ENCODE measurements at places on chromosomes 5 and 9.

- no peak for DNase-seq
Observed at GRCh38 chr5:90390928-90391327, 18.6 kb downstream of the CETN3 start.

DNA sequence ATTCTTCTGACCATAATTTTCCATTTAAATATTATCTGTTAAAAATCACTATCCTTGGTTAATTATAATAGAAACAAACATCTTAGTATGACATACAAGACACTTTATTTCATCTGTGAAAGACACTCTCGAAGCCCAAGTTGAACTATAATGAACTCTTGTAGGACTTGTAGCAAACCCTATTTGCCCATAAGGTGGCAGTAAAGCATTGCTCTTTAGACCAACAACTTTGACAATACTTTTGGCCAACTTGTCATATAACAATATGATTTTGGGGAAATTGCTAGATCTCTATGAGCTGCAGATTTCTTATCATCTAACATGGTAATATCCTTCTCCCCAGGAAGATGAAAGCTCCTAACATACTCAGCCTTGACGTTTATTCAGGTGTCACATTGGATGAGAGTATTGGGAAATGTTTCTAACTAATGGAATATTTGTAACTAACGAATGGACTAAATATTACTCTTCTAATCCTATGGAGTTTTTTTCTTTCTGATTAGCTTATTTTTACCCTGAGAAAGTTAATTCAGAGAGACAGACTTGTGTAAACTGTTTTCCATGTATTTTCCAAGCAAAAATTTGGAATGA lies 11.0 kb downstream of the SPINK14 start:
- DNase-seq, result peak; percentile 35

- no peak for DNase-seq
Observed at GRCh38 chr9:36489453-36489852, 83.2 kb upstream of the MELK start.

DNA sequence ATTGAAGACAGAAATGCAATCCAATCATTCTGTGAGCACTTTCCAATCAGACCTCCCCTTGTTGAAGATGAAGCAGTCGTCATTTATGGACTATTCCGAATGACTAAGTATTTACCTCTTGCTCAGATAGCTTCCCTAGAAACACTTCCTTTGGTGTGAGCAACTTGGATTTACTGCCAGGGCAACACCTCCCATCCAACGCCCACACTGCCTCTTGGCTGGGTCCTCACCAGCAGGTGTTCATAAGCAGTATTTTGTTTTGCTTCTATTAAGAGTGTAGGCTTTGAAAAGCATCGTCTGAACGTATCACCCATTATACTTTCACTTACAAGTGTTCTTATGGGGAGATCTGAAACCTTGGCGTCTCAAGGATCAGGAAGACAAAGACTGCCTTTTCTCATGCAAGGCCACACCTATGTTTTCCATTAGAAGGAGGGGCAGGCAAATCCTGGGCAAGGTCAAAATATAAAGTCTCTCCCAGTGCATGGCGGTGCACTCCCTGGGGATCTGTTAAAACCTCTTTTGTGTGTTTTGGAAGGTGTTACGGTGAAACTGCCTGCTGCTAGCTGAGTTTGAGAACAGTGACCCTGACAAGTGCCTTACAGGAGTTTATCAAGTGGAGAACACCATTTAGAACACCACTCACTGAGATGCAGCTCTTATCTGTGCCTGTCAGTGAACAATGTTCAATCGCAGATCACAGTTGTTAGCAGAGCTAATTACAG lies 10.6 kb upstream of the MARCHF3 start:
- peak; percentile 8 for DNase-seq

DNA sequence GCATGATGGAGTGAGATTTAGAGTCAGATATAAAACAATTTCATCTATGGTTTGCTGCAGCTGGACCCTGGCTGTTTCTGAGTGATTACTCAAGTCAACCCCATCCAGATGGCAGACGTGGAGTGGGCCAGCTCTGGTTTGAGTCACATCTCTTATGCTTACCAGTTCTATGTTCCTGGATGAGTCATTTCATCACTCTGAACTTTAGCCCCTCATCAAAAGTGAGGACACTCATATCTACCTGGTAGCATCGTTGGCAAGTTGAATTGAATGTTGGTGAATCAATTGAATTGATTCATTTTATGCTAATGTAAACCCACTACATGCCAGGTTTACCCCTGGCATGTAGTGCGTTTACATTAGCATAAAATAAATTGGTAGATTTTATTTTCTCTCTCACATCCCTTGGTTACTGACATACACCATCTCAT lies 176.4 kb downstream of the FGF18 start:
- DNase-seq, result peak; percentile 63

- peak; percentile 58 for DNase-seq
Observed at GRCh38 chr5:61817472-61818326, 485.6 kb downstream of the ZSWIM6 start.

DNA sequence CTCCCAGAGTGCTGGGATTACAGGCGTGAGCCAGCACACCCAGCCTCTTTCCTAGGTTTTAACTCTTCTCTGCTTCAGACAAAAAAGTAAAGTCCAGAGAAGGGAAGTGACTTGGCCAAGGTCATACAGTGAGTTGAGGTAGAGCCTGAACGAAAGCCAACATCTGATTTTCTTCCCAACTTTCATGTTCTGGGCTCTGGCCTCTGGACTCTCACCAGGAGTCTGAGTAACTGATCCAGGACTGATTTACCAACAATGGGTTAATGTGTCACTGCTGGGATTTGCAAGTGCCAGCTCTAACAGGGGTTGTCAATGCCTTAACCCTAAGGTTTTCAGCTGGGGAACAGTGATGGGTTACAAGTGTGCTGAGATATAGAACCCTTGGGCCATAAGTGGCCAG lies 32.2 kb upstream of the LARP1 start:
- no peak for DNase-seq

DNA sequence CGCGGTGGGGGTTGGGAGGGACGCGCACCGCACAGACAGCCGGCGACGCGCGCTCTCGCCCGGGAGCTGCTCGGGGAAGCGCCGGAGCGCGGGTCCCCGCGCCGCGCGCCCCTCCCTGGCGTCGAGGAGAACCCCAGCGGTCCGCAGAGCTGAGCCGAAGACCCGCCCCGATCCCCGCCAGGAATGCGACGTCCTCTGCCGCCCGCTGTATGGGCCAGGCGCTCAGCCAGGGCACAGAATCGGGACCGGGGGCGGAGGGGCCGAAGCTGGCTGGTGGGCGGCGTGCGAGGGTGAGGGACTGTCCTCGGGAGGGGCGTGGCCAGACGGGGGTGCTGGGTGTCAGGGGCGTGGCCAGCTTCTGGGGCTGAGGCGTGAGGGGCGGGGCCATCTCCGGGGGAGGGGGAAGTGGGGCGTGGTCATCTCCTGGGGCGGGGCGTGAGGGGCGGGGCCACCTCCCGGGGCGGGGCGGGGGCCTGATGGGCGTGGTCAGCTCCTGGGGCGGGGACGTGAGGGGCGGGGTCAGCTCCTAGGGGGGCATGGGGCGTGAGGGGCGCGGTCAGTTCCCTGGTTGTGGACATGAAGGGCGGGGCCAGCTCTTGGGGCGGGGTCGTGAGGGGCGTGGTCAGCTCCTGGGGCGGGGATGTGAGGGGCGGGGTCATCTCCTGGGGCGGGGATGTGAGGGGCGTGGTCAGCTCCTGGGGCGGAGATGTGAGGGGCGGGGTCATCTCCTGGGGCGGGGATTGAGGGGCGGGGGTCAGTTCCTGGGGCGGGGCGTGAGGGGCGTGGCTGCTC lies 965 bp downstream of the PTGDS start:
- DNase-seq, result peak; percentile 21

- DNase-seq, result no peak
Observed at GRCh38 chr5:98593418-98593817, 180.0 kb upstream of the RGMB start.

DNA sequence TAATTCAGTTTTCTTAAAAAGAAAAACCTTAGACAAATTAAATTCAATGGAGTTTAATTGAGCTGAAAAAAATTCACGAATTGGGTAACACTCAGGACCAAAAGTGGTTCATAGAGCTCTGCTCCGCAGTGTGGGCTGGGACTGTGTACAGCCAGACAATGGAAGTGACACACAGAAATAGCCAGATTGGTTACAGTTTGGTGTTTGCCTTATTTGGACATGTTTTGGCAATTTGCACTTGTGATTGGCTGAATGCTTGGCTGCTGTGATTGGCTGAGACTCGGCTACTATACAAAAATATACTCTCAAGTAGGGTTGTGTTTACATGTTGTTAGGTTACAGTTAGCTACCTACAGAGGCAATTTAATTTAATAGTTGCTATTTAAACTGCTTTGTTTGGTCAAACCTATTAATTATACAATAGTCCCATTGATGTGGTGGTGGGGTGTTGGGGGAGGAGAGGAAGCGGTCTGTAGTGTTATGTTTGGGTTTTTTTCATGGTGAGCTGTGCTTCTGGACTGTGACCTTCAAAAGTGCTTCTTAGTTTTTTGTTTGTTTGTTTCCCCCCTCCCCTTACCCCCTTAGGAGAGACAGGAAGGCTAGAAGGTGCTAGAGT lies 95.2 kb downstream of the CNTLN start:
- no peak for DNase-seq

- peak; percentile 54 for DNase-seq
Observed at GRCh38 chr9:100430286-100430940, 3.5 kb downstream of the MSANTD3 start.

DNA sequence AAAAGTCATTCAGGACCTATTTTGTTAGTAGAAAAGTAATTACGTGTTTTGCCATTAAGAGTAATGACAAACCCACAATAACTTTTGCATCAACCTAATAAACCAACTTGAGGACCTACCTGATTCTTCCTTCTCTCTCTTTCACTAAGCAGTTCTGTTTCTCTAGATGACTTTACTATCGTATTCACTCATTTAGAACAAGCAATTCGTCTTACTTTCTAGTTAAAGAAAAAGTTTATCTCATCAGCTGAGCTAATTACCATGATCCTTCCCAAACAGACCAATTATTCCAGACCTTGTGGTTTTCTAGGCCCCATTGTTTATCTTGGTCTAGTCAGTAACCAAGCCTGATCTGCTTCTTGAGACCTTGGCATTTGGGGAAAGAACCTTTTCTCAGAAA lies 49.6 kb upstream of the PRDM9 start:
- no peak for DNase-seq

DNA sequence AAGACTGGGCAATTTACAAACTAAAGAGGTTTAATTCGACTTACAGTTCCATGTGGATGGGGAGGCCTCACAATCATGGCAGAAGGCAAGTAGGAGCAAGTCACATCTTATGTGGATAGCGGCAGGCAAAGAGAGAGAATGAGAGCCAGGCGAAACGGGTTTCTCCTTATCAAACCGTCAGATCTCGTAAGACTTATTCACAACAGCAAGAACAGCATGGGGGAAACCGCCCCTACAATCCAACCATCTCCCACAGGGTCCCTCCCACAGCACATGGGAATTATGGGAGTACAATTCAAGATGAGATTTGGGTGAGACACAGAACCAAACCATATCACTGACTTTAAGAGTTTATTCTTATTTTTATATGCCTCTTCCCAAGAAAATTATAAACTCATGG lies 60.3 kb downstream of the RFK start:
- DNase-seq, result no peak

DNA sequence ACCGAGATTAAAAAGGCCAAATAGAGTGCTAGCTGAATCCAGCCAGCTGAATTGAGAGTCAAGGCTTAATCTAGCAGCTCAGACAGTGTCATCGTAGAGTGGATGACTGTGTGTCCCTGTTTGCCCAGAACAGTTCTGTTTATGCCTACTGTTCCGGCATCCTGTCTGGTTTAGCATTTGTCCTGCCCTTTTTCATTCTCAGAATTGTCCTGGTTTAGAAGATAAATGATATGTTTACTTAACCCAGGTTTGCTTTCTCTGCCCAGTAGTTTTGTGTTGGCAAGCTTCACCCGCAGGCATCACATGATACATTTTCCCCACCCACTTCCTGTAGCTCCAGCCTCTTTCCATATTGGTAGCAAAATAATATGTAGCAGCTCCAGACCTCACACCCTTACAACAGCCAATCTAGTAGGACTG lies 41.3 kb upstream of the ZSWIM6 start:
- no peak for DNase-seq

Measured in fibroblast of skin of abdomen (primary cell).